ENCODE measurements at places on chromosomes 4 and X.

DNA sequence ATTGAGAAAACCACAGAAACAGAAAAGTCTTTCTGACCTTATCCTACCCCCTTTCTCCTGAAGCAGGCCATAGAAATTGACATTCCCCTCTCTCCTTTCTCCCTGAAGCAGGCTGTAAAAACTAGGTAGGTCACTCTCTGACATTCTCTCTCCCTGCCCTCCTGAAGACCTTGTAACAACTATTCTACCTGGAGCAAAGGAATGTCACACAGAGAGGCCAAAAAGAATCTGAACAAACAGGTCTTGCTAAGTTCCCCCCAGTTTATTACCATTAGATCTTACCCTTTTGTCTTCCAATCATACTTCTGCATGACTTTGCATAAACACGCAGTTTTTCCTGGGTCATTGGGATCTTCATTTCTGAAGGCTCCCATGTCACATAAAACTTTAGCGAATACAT lies 198.3 kb upstream of the GYPA start:
- no peak for DNase-seq

GRCh38 chr4:111187108-111187507 lies 564.2 kb upstream of the PITX2 start:
- DNase-seq, result no peak

DNA sequence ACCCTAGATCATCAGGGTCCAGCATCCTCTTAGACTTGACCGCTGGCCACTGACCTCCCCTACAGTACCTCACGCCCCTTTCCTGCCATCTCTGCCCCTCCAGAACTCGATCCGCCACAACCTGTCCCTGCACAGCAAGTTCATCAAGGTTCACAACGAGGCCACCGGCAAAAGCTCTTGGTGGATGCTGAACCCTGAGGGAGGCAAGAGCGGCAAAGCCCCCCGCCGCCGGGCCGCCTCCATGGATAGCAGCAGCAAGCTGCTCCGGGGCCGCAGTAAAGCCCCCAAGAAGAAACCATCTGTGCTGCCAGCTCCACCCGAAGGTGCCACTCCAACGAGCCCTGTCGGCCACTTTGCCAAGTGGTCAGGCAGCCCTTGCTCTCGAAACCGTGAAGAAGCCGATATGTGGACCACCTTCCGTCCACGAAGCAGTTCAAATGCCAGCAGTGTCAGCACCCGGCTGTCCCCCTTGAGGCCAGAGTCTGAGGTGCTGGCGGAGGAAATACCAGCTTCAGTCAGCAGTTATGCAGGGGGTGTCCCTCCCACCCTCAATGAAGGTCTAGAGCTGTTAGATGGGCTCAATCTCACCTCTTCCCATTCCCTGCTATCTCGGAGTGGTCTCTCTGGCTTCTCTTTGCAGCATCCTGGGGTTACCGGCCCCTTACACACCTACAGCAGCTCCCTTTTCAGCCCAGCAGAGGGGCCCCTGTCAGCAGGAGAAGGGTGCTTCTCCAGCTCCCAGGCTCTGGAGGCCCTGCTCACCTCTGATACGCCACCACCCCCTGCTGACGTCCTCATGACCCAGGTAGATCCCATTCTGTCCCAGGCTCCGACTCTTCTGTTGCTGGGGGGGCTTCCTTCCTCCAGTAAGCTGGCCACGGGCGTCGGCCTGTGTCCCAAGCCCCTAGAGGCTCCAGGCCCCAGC lies 5.2 kb downstream of the FOXO4 start:
- DNase-seq, result no peak

DNA sequence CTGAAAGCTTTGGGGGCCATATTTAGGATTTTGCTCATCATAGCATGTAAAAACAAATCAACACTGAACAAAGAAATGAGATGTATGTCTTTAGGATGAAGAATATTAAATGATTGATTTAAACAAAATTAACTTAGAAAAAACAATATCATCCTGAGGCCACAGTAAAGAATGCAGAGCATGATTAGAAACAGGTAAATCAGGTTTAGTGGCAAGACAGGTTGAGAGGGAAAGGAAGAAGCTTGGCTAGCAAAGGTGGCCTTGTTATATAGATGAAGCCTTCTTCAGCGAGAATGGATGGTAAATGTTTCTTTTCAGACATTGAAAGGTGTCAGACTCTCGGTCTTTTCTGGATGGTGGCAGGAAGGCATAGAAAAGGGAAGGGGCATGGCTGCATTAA lies 11.9 kb upstream of the MAGEB16 start:
- DNase-seq, result no peak

DNA sequence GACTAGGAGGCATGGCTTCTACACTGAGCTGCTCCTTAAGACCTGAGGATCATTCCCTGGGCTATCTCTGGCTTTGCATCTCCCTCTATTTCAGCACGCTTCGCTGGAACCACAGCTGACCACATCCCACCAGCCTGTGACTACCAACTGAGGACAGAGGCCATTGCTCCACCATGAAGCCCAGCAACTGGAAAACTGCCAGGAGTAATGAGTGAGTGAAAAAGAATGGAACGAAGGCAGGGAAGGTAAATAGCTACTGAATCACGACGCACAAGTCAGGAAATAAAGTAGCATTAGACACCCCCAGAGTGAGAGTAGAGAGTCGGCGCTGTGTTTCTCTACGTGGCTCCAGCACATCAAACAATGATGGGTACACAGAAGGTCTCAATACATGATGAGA lies 314.7 kb downstream of the LDB2 start:
- no peak for DNase-seq

- DNase-seq, result no peak
Measured at GRCh38 chrX:121655276-121655675, 607.9 kb downstream of the GLUD2 start.

DNA sequence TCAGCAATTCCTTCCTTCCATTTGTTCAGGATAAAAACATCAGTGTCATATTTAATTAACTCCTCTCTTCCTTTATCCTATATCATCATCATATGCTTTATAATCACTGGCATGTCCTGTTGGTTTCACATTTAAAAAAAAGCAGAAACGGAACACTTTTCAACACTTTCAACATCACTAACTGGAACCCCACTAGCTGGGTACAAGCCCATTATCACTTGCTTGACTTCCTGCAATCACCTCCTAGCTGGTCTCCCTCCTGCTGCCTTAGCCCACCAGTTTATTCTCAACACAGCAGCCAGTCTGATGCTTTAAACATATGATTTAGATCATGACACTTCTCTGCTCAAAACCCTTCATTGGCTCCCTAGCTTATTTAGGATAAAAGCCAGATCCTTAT lies 116.4 kb upstream of the LSM6 start:
- no peak for DNase-seq

- no peak for DNase-seq
Measured at GRCh38 chr4:6926681-6927478, 17.3 kb downstream of the TBC1D14 start.

- no peak for DNase-seq
Measured at GRCh38 chr4:168496834-168497233, at the start of gene PALLD. TSS of gene PALLD (plus strand) at chr4:168497052.

DNA sequence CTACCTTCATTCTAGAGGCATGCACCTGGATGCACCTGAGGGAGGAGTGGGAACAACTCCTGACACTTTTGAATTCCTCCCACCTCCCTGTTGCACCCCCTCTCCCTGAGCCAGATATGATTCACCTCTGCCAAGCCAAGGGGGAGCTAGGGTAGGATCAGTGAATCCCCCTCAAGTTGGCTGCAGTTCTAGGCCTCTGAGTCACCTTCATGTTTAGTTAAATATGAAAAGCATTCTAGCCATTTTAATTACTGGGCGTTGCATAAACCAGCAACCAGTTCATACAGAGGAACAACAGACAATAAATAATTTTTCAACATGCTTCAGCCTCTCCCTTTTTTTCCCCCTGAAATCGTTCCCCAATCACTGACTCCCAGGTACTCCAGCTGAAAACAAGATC lies 1440.2 kb downstream of the ADGRL3 start:
- DNase-seq, result no peak

DNA sequence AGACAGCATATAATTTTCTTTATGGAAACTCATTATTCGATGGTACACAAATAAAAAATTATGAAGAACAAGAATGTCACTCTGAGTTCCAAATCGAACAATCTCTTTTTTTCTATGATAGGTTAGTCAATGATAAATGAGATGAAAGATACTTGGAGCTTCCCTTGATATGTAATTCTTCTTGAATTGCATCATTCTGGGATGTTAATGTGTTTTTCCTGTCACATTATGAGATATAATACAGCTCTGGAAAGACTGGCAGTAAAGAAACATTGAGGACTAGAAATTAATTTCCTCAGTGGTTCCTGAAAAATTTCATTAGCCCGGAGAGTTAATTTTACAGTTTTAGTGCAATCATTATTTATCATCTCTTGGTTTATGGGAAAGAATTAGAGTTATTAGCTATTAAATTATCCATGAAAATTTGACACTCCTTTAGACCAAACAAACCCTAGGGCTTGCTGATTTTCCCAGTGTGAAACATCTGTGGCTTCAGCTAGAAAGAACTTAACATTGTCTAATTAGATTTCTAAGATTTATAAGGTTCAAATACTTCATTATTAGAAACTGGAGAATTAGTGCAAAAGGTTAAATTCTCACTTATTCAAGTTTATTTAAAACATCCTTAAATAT lies 1546.6 kb upstream of the TENM3 start:
- DNase-seq, result no peak

- no peak for DNase-seq
Measured at GRCh38 chrX:122869171-122869570, 314.9 kb upstream of the GRIA3 start.

GRCh38 chr4:164606478-164606877 lies 147.5 kb upstream of the SMIM31 start:
- DNase-seq, result no peak

DNA sequence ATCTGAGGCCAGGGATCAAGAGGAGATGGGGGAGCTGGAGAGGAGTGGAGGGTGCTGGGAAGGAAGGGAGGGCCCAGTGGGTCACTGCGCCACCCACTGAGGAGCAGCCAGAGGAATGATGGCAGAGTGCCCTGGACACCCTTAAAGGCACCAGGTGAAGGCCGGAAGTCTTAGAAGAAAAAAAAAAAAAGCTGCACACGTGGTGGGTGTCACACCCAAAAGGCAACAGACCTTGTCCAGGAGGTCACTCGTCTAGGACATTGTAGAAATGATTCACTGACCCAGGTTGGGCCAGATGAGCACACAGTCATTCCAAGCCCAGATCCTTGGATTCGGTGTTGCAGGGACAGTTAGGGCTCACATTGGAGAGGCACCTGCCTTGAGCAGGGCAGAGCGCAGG lies 93.5 kb upstream of the TRIM2 start:
- no peak for DNase-seq

GRCh38 chr4:108502356-108502755 lies 118.0 kb upstream of the RPL34 start:
- DNase-seq, result no peak

DNA sequence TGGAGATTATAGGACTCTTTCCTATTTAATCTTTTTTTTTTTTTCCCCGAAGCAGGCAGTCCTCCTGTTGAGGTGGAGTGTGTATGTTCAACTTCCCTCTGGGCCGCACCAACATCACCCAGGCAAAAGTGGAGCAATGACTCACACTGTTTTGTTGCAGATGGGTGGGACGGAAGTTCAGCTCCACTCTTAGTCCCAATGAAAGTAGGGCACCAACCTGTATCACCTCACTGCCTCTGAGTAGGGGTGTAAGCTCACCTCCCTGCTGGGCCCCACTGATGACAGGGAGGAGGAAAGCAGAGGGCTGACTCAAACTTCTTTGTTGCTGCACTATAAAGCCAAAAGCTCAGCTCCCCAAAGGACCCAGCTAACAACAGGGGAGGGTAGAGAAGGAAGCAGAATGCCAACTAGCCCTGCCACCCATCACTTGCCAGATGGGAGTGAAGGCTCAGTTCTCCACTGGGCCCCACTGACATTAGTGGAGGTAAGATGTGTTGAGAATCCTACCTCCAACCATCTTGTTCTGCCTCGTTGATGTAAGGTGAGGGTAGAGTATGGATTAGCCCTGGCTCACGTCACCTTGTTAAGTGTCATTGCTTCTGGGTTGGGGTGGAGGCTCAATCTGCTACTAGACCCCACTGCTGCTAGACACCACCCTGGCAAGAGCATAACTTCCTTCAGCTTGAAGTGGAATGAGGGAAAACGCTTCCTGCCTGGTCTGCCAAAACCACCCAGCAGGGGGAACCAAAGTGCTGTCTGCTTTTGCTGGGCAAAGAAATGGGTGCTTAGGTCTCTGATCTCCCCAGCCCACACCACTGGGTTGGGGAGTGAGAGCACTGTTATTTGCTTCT lies 14.1 kb downstream of the RPS6KA3 start:
- DNase-seq, result no peak

DNA sequence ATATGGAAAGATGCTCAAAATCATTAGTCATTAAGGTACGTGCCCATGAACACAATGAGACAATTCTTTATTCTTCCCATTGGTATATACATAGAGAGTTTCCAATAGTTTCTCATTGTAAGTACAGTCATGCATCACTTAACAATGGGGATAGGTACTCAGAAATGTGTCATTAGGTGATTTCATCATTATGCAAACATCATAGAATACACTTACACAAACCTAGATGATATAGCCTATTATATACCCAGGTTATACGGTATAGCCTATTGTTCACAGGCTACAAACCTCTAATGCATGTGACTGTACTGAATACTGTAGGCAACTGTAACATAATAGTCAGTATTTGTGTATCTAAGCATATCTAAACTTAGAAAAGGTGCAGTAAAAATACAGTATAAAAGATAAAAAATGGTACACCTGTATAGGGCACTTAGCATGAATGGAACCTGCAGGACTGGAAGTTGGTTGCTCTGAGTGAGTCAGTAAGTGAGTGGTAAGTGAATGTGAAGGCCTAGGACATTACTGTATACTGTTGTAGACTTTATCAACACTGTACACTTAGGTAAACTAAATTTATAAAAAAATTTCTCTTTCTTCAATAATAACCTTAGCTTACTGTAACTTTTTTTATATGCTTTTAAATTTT lies 49.6 kb downstream of the KLHL13 start:
- DNase-seq, result no peak

- no peak for DNase-seq
Measured at GRCh38 chr4:73426666-73427065, 9.4 kb upstream of the AFP start.

DNA sequence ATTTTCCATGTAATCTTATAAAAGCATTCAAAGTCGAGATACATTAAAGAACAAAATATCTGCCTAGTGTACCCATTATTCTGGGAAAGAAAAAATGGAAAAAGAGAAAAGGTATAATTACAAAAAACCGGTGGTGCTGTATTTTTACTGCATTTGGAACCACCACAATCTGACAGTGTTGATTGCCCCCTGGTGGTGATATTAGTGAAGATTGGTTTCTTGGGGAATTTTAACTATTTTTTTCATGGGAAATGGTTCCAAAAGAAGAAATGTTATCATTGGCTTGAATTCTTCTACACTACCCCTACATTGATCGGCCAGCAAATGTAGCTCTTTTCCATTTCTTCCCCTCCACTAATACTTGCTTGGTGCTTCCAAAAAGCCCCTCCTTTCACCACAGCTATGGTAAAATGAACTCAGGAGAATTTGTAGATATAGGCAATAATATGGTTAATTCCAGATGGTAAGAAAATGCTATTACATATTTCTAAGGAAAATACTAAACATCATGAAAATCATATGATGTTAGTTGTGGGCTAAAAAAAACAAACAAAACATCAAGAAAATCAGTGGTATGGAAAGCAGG lies 50.0 kb downstream of the COX18 start:
- DNase-seq, result no peak
